ENCODE measurements at places on chromosomes 5 and 9.

GRCh38 chr9:76116913-76117312, 226.4 kb downstream of the PCSK5 start:
- DNase-seq, result no peak

GRCh38 chr9:135489188-135489906, 9.8 kb downstream of the PPP1R26 start:
- no peak for DNase-seq

DNA sequence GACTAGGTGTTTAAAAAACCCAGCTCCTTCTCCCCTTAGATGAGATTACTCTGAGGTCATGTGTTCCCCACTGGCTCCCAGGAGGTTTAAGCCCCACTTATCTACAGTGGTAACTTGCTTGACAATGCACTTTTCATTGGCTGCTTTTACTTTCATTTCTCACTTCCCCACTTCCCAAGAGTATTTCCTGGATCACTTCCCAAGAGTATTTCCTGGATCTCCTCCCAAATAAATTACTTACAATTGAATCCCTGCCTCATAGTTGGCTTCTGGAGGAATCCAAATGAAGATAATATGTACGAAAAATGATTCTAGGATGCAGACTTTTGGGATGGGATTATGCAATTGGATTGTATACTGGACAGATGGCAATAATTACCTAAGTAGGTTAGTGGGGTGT, 47.1 kb upstream of the CHSY3 start:
- no peak for DNase-seq

GRCh38 chr5:97133101-97133500, 9.3 kb downstream of the LIX1 start:
- no peak for DNase-seq

DNA sequence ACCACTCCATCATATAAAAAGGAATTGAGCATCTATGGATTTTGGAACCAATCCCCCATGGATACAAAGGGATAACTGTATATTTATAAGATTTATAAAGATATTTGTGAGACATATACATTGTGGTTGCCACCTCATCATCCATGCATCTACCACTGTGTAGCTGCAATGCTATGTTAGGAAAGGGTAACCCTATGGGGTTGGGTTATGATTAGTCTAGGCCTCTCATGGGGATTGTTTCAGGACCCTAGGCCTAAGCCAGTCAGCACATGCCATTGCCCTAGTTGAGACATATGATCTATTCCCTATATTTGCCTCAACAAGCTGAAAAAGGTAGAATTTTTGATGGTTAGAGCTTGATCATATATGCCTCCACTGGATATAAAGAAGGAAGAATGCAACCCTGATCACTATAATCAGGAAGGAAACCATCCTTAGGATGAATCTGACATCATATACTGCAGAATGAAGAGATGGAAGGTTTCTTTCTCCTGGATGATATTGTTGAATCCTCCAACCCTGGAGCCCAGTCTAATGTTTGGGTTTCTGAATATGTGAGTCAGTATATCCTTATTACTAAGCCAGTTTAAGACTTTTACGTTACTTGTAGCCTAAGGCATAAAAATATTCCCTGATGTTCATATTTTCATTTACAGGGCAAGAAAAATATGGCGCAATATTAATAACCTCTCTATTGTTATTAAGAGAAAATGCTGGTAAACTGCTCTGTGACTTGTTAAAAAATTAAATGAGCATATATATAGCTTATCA, 94.2 kb downstream of the ADAMTS19 start:
- DNase-seq, result no peak

DNA sequence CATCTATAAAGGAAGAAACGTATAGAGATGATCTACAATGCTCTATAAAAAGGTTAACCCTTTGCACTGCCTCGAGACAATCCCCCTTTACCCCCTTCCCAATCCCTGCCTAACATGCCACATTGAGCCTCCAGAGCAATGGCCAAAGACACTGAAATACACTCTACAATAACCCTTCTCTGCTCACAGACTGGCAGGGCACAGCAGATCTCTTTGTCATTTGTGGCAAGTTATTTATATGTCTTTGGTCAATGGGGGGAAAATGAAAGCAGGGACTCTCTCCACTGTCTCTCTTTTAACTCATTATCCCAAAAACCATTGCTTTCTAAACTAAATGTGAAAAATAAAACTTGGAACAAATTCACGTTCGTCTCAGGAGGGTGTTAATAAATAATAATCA, 51.7 kb downstream of the PTCH1 start:
- no peak for DNase-seq

- DNase-seq, result no peak
Observed at GRCh38 chr9:114065304-114065703, 12.8 kb downstream of the AMBP start.

DNA sequence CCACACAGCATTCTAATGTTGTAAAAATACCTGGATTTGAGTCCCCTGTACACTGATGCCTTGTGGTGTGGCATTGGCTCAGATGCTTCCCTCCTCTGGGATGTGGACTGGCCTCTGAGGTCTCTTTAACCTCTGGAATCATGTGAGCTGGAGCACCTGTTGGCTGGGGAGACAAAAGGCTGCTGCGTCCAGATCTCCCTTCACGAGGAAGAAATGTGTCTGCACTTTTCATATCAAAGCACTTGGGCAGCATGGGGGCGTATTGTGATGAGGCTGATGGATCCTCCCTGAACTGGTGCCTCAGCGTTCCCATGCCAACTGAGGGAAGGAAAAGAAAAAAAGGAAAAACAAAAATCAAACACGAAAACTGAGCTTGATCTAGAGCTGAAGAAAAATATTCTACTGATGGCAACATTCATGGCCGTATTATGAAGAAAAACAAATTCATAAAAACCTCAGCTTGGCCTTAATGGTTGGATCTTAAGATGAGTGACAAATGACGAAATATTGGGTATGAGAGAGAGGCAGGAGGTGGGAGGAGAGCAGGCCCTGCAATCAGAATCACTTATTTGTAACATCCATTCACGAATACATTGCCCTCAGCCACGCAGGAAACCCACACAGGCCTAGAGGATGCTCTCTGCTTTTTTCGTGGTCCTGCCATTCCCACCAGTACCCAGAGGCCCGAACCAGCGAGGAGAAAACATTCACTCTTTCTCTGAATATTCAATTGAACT, 26.2 kb downstream of the GRIA1 start:
- DNase-seq, result no peak

DNA sequence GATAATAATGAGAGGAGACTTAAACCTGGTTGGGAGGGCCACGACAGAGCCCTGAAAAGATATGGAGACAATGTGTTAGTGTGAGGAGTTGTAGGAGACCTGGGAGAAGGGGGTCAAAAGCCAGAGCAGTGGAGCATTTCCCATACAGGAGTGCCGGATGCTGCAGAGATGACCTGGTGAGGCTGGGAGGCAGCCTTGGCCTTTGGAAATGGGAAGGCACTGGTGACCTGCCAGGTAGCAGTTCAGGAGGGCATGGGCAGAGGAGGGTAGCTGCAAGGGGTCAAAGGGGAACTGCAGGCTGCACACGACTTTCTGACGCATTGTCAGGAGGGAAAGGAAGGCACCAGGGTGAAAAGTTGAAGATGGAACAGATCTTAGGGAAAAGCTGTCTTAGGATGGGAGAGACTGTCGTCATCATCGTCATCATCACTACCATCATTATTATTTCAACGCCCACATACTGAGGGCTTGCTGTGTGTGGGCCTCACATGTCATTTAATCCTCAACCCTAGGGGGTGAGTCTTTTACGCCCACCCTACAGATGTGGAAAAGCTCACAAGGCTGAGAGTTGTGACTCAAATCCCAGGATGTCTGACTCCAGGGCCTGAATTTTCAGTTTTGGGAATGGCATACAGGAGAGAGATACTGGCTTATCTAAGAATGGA, 13.3 kb downstream of the ARAP3 start:
- DNase-seq, result no peak

- DNase-seq, result no peak
Observed at GRCh38 chr5:158514319-158514985, 585.3 kb downstream of the EBF1 start.

- no peak for DNase-seq
Observed at GRCh38 chr9:130448771-130449603, 4.2 kb downstream of the ASS1 start.

GRCh38 chr9:83307066-83307724, 231.0 kb downstream of the FRMD3 start:
- no peak for DNase-seq

- DNase-seq, result no peak
Observed at GRCh38 chr5:137438932-137439331, 60.2 kb downstream of the SPOCK1 start.

GRCh38 chr9:38724754-38725153, 4.8 kb upstream of the FAM240B start:
- DNase-seq, result no peak

DNA sequence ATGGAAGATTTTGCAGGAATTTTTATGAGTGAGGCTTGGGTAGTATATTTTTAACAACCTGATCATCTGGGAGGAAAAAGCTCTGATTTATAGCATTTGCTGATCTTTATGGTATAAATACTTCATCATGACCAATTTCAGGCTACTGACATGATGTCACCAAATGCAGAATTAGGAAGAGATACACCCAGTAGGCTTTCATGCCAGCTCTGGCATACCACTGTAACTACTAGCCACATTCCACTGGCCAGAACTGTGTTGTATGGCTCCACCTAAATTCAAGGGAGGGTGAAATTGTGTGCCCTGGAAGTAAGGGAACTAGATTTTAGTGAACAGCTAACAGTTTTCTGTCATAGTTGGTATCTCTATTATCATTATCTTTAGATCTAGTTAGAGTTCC, 17.6 kb downstream of the AP3S1 start:
- no peak for DNase-seq

- no peak for DNase-seq
Observed at GRCh38 chr5:154397652-154398406, 48.0 kb upstream of the SAP30L start.

- no peak for DNase-seq
Observed at GRCh38 chr5:178612299-178612698, 14.6 kb downstream of the CLK4 start.

GRCh38 chr9:131728961-131729360, 10.9 kb downstream of the RAPGEF1 start:
- DNase-seq, result no peak

Measured in hypothalamus (tissue), 51 donors.